Hematopoietic multipotent progenitor cell treated with erythropoietin and hydrocortisone succinate and interleukin-3 and kit ligand, for 4 days (in vitro differentiated cells): ENCODE measurements at places on chromosomes 11 and 22.

DNA sequence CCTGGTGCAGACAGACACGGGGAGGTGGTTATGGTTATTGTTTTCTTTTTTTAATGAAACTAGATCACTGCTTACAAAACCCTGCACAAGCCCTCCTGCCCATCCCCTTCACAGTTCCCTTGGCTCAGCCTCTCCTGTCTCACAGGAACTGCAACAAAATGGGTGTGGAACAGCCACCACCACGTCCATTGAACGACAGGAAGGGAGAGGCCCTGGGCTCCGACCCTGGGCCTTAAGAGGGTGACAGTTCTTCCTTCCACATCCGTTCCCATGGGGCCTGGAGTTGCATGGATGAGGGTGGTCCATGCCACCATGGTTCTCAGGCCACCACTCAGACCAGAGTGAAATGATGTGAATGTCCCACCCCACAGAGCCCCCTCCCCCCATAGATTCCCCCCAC is 15.7 kb downstream of the PRPF19 start:
- DNase-seq: peak; percentile 78

GRCh38 chr11:77435972-77436371 is 37.9 kb downstream of the PAK1 start:
- no peak for DNase-seq

DNA sequence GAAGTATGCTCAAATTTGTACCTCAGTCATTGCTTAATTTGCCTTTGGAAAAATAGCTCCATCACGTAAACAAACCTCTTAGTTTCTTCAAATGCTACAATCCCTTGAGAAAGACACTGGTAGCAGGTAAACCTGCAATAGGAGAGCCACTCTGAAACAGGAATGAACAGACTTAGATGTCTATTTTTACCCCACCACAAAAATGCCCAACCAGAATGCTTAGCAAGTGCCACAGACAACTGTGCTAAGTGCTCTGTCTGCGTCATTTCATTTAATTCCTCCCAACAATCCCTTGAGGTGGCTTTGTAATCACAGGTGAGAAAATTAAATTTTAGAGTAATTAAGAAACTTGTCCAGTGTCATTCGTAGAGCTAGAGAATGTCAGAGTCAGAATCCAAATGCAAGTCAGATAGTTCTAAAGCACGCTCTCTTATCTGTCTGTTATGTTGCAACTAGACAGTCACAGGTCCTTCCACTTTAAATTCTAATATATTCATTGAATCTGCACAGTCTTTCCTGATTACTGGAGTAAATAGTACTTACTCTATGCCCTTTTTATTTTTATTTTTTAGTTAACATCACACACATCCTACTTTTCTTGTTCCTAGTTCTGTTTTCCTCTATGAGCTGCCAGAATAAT is 89.0 kb upstream of the GRIA4 start:
- DNase-seq: no peak

GRCh38 chr11:96964661-96965060 is 574.8 kb downstream of the JRKL start:
- peak; percentile 57 for DNase-seq

DNA sequence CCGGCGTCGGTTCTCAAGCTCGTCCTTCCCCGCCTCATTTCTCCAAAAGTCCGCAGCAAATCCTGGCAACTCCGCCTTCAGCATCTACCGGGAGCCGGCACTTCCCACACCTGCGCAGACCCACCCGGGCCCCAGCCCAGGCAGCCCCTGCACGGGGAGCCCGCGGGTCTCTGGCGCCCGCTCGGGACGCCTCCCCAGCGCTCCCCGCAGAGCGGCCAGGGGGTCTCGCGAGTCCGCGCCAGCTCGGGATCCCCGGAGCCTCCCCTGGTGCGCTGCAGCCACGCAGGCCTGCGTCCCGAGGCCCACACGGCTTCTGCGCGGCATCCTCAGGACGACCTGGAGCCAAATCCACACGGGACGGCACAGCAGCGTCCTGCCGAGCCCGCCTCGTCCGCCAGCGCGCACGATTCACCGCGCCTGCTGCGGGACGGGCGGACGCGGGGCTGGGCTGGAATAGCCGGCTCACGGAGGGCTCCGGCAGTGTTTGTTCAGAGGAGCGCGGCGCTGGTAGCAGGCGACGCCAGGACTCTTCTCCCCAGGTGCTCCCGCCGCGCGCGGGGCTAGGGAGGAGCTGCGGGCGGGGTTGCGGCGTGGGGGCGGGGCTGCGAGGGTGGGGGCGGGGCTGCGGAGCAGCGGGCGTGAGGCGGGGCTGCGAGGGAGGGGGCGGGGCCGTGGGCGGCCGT is 816 bp upstream of the PHRF1 start:
- no peak for DNase-seq

DNA sequence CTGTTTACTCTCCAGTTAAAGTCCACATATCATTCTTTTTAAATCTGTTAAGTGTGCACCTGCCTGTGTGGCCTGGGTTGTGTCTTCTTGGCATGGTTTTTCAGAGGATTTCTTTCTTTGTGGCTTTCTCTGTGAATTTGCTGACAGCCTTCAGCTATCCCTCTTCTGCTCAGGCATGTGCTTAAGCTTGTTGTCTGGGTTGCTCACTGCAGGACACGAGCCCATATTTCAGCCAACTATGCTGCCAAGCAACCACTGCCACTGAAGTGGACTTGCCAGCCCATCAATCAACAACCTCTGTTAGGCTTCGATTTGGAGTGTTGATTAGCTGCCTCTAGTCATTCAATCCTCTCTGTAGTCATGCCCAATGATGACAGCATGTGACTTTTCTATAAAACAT is 18.4 kb downstream of the OR51I2 start:
- DNase-seq: no peak

- DNase-seq: no peak
Measured at GRCh38 chr22:30646518-30647160, 11.1 kb downstream of the SLC35E4 start.

GRCh38 chr22:49636649-49637048 is 191.0 kb downstream of the BRD1 start:
- DNase-seq: no peak

DNA sequence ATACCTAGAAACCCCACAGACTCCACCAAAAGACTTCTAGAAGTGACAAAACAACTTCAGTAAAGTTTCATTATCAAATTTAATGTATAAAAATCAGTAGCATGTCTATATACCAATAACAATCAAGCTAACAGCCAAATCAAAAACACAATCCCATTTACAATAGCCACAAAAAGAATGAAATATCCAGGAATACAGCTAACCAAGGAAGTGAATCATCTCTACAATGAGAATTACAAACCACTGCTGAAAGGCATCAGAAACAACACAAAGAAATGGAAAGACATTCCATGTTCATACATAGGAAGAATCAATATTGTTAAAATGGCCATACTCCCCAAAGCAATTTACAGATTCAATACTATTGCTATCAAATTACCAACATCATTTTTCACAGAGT is 46.0 kb downstream of the PRCP start:
- no peak for DNase-seq

GRCh38 chr11:74055938-74056337 is 47.1 kb upstream of the UCP3 start:
- no peak for DNase-seq

- peak; percentile 26 for DNase-seq
Measured at GRCh38 chr22:29408940-29409339, 20.6 kb upstream of the AP1B1 start.

GRCh38 chr11:103929170-103929903 is 107.1 kb upstream of the DDI1 start:
- no peak for DNase-seq

DNA sequence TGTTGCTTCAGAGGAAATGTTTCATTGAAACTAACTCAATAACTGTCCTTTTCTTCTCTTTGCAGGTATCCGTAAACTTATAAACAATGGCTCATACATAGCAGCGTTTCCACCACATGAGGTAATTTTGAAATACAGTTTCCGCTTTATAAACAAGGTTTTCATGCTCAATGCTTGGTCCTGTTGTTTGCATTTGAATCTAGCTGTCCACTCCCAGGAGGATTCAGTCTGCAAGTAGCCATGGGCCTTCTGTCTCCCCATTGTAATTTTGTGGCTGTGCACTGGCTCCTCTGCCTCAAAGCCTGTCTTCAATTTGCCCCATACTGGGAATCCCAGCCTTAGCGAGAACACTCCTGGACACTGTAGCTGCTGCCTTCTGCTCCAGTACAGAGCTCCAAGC is 34.7 kb downstream of the MUC15 start:
- no peak for DNase-seq

DNA sequence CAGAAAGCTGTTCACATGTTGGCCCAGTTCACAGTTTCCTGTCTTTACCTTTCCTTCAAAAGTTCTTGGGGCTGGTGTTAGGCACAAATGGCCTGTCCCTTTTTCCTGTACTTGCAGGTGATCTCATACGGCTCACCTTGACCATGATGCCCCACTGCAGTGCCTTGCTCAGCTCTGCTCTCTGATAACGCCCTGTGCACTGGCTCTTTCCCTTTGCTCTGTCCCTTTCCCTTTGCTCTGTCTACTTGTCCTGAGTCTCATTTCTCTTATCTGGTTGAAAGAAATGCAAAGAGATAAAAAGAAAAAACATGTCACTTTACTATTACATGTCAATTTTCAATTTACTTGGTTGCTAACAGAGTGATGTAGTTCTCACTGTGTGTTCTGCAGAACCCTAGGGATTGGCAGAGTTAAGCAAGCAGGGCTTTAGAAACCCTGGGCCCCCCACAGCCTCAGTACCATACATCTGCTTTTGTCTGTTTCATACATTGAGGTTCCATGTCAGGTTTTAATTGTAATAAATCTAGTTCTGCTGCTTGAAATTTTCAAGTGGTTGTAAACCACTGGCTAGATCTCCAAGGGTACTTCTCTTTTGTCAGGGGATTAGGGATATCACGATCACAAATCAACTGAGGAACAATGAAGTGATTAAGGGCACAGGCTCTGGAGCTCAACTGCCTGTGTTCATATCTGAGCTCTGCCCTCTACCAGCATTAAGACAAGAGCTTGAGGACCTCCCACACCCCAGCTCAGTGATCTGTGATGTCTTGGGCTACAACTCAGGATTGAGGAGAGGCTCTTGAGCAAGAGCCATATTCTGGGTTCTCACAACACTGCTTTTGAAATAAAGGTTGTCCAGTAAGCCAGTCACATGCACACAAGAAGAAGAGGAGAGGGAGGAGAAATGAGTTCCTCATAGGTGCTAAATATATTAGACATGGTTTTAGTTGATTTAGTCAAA is 16.3 kb upstream of the SORL1 start:
- peak; percentile 48 for DNase-seq

- DNase-seq: no peak
Measured at GRCh38 chr11:34444428-34444827, 5.7 kb downstream of the CAT start.

GRCh38 chr11:2883640-2883978 is 2.0 kb downstream of the CDKN1C start:
- no peak for DNase-seq

- no peak for DNase-seq
Measured at GRCh38 chr11:115527534-115528125, 23.4 kb upstream of the CADM1 start.

- DNase-seq: no peak
Measured at GRCh38 chr11:36254713-36255112, 34.5 kb downstream of the COMMD9 start.

- no peak for DNase-seq
Measured at GRCh38 chr11:62958547-62959421, 26.0 kb downstream of the SLC22A6 start.

DNA sequence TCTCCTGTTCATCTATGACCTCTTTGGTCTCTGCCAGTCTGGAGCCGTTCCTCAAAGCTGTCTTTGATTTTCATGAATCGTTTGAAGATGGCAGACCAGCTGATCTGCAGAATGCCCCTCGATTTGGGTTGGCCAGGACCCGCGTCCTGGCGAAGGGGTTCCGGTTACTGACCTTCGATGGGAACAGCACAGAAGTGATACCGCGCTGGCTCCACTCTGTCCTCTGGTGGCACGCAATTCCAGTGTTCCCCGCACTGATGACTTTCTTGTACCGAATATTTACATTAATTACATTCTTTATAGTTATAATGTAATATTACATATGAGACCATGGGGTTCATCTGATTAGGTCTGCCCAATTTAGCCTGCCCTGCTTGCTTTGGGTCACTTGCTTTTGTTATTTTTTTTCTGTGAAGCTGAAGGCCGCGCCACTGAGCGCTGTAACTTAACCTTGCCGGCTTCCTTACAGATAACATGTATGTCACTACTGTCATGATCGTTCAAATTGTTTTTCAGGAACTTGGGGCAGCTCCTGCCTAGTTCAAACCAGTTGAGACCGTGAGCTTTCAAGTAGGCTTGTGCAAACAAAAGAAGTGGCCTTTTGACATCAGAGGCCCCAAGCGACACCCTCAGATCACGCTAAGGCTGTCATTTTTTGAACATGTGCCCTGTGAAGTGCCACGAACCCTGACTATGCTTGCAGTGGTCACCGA is 4.1 kb upstream of the USP18 start:
- DNase-seq: peak; percentile 14

DNA sequence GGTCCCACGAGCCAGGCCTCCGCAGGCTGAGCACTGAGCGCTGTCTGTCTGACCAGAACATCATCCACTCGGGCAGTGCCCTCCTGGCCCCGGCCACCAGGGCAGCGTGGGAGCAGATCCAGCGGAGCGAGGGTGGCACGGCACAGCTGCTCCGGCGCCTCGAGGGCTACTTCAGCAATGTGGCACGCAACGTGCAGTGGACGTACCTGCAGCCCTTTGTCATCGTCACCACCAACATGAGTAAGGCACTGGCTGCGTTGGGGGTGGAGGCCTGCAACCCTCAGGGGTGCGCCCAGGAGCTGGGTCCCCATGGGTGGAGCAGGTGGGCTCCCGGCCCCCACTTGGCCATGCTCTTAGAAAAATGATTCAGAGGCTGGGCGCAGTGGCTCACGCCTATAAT is 49.7 kb upstream of the PRODH start:
- no peak for DNase-seq

GRCh38 chr11:86182976-86183584 is 61.5 kb upstream of the EED start:
- DNase-seq: peak; percentile 60

GRCh38 chr11:9091044-9091922 is at the start of gene SCUBE2:
TSS of gene SCUBE2 (minus strand) at chr11:9091599. CDS start at chr11:9091528, 71 bp downstream.
- no peak for DNase-seq

- no peak for DNase-seq
Measured at GRCh38 chr11:68039526-68040086, 781 bp downstream of the TCIRG1 start.

DNA sequence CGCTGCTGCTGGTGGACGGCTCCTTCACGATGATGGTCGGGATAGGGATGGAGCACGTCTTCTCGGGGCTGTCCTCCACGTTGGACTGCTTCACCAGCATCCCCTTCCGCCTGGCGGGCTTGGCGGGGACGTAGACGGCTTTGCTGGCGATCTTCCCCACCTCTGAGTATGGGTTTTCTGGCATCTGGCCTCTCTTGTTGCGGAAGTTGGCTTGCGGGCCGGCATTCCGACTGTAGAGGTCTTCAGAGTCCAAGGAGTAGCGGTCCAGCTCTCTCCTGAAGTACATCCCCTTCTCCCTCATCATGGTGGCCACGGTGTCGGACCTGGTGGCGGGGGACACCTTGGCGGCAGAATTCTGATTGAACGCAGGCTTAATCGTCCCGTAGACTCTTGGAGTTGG is 88.8 kb downstream of the CTTN start:
- DNase-seq: no peak

GRCh38 chr22:42844756-42845155 is 12.3 kb downstream of the ARFGAP3 start:
- no peak for DNase-seq
